ENCODE measurements at places on chromosomes 2 and 18.

DNA sequence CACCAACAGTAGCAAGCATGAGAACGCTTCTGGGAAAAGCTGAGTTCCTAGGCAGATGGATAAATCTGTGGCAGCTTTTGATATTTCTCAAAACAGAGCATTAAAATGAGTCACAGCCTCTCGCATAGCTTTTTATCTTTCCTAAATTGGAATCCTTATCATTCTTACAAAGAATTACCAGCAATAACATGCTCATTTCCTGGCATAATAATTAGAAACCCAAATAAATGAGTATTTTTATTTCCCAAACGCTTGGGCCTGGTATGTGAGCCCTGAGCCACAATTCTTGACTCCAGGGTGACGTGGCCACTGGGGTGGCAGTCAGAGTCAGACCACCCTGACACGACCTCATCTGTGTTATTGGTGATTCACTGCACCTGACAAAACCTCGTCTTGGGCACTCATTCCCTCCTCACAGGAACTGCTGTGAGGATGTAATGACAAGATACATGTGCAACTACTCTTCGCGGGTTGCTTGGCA, 210.7 kb downstream of the ARL4C start:
- no peak for DNase-seq

- no peak for DNase-seq
These were observed 109.0 kb downstream of the ICA1L start for GRCh38 chr2:202762556-202762955.

GRCh38 chr2:54360055-54360792, 95.9 kb upstream of the SPTBN1 start:
- DNase-seq: no peak

DNA sequence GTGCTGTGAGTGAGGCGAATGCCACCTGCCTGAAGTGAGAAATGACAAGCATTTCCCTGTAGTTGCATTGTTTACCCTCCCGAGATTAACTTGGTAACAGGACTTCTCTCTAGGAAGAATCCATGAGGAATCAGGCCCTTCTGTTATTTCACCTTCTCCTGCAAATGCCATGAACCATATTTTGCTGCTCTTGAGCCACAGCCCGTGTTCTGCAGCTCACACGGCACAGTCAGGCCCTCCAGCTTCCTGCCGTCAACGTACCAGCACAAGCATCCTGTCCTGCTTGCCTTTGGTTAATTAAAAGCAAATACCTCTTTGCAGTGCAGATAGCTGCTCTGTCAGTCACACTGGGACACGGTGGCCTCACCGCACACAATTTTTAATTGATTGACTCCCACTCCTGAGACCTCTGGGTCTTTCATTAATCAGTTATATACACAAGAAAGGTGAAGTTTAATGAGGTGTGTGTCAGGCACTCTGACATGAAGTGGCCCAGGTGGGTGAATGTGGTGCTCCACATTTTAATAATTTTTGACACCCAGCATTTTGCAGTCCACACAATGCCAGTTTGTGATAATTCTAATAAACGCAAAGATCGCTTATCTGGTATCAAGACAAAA, 95.3 kb upstream of the ASB18 start:
- no peak for DNase-seq

- no peak for DNase-seq
These were observed 589.0 kb upstream of the ACVR2A start for GRCh38 chr2:147255812-147256211.

DNA sequence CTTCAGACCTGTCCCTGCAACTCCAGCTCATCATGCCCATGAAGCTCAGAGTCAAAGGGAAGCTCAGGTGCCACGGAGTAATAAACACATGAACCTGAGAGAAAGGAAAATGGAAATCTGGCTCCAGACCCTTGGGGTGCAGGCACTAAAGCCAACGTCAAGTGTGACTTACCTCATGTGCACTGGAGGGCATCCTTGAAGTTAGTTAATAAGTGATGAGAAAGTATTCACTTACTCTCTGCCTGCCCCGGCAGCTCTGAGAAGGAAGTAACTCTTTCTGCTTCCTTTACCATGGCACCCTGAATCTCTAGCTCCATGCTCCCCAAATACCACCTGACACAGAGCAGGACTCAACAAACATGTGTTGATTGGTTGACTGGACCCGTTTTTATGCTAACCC, 21.4 kb upstream of the AGAP1 start:
- no peak for DNase-seq
